Psoas muscle (tissue), 8 donors: ENCODE measurements at places on chromosomes 2 and 18.

- no peak for DNase-seq
Measured at GRCh38 chr2:101900375-101900774, 91.4 kb upstream of the IL1R2 start.

GRCh38 chr2:212381428-212382102, 157.0 kb downstream of the ERBB4 start:
- DNase-seq = no peak

DNA sequence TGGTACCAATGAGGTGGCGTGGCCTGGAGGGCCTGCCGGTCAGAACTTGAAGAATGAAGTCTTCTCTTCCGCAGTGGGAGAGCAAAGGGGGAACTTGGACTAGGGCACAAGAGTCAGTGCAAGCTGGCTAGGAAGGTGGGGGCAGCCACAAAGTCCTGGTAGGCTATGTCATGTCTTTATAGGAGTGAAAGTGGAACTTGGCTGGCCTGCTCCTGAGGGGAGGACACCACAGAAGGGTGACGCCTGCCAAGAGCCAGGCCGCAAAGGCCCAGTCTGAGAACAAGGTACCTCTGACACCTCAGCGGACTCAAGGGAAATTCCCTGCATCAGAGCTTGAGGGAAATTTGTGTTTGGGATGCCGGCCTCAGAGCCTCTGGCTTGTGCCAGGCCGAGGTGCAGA, 32.2 kb upstream of the MAP3K20 start:
- peak; percentile 39 for DNase-seq

DNA sequence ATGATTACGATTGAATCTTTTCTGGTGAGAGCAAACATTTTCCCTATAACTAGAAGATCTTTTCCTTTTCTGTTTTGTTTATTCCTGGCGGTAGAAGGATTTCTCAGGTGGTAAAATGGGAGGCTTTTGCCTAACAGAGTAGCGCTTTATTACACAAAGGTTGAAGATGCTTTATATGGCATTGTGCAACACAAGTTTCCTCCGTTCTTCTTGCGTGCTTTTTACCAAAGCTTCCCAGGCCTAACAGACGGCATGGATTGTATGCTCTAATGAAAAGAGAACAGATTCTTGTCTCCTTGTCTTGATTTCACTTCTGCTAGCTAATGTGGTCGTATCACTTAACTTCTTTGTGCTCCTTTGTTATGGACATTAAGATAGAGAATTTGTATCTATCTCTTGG, 43.8 kb downstream of the MYO1B start:
- no peak for DNase-seq

DNA sequence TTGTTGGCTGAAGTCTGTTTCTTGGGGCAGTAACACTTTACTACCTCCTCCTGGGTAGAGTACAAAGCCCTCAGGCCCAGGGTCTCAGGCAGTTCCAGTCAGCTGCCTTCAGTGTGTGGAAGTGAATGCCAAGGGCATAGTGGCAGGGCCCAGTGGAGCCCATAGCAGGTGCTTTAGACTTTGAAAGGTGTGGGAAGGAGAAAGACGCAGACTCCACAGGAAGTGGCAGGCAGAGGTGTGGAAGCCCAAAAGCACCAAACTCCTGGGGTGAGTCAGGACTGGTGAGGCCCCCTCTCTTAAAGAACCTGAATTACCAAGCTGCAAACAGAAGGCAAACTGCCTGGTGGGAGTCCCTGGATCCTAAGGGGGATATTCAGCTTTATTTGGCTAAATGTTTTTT, 45.3 kb downstream of the ADAM23 start:
- no peak for DNase-seq

GRCh38 chr2:35428548-35428947, 927.0 kb upstream of the CRIM1 start:
- no peak for DNase-seq

GRCh38 chr2:84888401-84889276, 7.8 kb upstream of the TRABD2A start:
- DNase-seq = no peak

- no peak for DNase-seq
Measured at GRCh38 chr2:71060871-71061270, 7.6 kb upstream of the NAGK start.

DNA sequence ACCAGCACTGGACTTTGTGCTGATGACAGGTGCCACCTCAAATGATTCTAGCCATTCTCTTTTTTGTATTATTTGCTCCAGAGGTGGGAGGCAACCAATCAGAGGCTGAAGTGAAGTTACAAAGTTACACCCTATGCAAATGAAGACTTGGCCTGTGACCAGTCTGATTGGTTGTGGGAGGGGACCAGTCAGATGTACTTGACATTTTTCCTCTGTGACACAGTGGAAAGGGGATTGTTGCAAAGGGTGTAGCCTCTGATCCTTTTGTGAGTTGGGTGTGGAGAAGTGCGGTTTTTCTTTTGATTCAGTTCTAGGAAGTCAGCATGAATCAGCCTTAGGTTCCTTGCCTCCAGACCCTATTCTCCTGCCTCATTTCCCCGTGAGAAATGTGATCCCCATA, 244.0 kb downstream of the ARL6IP6 start:
- no peak for DNase-seq

DNA sequence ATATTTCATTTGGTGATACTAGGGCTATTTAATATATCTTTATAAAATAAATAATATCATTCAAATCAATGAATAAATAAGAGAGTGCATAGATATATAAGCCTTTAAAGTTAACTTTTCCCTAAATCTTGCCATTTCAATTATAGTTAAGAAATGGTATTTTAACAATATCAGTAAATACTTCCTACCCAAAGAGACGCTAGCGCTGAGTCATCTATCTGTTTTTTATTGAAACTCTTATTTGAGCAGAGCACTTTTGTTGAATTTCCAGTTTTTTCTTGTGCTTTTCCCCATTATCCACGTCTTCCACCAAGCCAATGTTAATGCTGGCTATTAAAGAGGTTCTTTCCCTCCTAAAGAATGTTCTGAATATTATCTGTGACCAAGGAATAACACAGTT, 639.3 kb downstream of the DSC3 start:
- DNase-seq = no peak

DNA sequence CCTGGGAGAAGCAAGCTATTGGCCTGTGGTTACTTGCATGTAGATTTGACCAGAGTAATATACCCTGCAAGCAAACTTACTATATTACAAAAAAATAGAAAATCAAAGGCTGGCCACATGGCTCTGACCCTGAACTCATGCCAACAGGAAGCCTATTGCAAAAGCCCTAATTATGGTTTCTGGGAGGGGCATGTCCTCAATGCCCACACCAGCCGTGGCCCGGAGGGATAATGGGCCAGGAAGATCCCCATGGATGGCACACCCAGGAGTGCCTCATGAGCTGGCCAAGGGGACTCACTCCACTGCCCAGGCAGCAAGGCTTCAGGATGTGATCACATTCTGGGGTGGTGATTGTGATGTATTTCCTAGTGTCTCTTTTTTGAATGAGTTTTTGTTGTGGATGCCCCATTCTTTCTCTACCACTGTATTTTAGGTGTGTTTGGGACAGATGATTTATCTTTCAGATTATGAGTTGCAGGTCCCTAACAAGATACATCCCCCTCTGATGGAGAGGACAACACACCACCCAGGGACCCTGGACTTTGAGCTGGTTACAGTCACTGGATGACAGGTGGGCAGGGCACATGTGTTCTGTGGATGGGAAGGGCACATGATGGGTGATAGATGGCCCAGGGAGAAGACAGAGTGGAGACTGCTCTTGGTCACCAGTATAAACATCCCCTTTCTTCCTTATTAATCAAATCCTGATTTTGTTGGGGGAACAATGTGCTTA, 18.7 kb upstream of the TFCP2L1 start:
- no peak for DNase-seq

GRCh38 chr2:191243154-191243553, 2.0 kb upstream of the MYO1B start:
- DNase-seq = no peak

DNA sequence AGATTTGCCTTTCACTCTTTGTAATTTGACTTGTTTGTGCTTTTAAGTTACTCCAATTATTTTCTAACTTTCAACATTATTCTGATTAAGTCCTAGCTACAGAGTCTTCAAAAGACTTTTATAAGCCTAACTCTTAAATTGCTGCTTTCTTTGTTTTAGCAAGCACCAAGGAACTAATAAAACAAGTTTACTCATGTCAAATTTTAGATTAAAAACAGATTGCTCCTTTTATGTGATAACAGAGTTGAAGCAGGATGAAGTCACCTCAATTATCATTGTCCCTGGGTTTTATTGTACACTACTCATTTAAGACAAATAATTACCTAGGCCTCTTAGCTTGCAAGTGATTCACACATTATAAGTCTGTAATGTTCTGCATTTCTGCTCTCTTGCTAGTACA, 678.4 kb downstream of the ERBB4 start:
- DNase-seq = no peak

- DNase-seq = no peak
Measured at GRCh38 chr2:151297882-151298281, 8.4 kb upstream of the NMI start.

- peak; percentile 88 for DNase-seq
Measured at GRCh38 chr2:38875576-38876367, at the start of the genes DHX57 and MORN2. DHX57 (minus strand) TSS chr2:38875934; CDS start chr2:38868405, 7,529 bp downstream. MORN2 (plus strand) TSS chr2:38875976.

DNA sequence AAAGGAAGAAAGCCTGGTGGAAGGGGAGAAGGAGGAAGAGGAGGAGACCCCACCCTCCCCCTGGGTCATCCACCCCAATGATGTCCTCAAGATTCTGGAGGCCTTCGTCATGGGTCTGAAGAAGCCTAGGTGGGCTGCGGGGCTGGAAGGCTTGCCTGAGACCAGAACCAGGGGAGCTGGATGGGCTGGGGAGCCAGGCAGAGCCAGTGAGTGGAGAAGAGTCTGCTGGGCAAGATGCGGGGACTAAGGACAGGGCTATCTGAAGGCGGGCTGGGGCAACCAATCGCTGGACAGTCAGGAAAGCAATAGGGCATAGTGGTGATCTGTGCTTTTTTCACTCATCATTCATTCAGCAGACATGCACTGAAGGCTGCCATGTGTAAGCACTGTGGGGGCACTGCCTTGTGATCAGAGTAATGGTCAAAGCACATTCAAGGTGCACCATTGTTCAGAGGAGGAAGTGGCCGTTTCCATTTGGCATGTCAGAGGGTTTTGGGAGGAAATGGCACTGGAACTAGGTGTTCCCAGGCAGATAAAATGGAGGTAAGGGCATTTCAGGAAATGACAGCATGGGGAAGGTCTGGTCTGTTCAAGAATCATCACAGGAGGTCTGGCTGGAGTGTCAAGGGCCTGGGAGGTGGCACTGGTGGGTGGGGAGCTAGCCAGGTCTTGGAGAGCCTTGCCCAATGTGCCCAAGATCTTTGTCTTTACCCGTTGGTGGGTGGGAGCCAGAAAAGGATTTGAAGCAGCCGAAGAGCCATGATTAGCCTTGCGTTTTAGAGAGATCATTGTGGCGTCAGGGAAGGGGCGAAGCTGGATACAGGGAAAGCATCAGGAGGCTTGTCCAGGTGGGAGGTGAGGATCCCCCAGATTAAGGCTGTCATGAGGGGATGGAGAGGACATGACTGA, 24.2 kb downstream of the OTOF start:
- no peak for DNase-seq

GRCh38 chr2:141557329-141558095, 573.3 kb downstream of the LRP1B start:
- DNase-seq = no peak

GRCh38 chr2:233455006-233455405, 100.7 kb downstream of the DGKD start:
- peak; percentile 56 for DNase-seq

DNA sequence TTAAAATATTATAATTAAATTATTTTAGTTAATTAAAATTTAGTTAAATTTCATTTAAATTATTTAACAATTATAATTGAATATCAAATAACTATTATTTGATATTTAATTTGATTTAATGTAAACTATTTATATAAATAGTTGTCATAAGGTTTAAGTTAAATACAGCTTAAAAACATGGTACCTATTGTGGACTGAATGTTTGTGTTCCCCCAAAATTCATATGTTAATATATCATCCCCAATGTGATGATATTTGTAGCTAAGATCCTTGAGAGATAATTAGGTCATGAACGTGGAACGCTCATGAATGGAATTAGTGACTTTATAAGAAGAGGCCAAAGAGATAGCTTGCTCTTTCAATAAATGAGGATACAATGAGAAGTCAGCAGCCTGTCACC, 505.7 kb upstream of the LRATD1 start:
- no peak for DNase-seq

DNA sequence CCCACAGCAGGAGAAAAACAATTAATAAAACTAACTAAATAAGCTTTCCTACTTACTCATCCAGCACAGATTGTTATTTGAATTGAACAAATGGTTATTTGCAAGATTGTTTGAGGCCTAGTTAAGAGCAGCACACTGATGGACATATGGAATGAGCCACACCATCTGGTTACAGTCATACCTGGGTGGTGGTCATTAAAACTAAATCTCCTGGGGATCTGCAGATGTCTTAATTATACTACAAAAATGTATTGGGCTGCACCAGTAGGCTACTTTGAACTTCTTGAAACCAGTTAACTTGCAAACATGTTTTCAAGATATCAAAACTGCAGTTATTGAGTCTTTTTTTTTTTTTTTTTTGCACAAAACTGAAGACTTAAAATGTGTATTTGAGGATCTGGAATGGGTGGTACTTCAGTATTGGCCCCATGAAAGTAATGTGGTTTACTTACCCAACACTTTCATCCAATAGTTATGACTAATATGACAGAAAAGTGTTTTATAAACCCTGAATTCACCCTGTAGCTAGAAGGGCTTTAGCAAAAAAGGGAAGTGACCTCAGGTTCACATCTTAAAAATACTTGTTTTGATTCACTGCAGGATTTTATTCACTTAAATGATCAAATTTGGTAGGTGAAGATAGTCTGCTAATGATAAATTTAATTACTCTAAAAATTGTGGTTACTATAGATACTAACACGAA, 10.8 kb downstream of the AGFG1 start:
- no peak for DNase-seq

GRCh38 chr18:36872329-36872728, 43.4 kb downstream of the KIAA1328 start:
- no peak for DNase-seq

- DNase-seq = peak; percentile 21
Measured at GRCh38 chr2:218733171-218734021, 22.8 kb downstream of the TTLL4 start.

DNA sequence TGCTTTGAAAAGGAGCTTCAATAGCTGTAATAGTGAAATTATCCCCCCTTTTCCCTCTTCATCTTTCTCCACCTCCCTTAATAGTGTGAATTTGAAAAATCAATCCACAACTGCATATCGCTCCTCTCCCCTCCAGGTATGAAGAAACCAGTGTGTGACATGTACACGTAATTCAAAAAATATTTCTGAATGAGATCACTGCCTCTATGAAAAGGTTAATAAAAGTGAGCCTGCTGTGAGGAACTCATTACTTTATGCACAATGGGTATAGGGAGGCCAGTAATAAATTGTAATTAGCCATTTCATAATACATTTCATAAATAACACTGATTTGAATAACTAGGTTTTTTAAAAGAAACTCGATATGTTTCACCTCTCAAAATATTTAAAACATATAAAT, 209.0 kb upstream of the KYNU start:
- DNase-seq = no peak
